ENCODE measurements at places on chromosomes 13 and 19.

- DNase-seq: no peak
Observed at GRCh38 chr13:25192936-25193335, 20.8 kb upstream of the AMER2 start.

- DNase-seq: no peak
Observed at GRCh38 chr13:46906405-46906804, 9.6 kb upstream of the HTR2A start.

GRCh38 chr13:31894931-31895330, 136.6 kb upstream of the FRY start:
- DNase-seq: no peak

DNA sequence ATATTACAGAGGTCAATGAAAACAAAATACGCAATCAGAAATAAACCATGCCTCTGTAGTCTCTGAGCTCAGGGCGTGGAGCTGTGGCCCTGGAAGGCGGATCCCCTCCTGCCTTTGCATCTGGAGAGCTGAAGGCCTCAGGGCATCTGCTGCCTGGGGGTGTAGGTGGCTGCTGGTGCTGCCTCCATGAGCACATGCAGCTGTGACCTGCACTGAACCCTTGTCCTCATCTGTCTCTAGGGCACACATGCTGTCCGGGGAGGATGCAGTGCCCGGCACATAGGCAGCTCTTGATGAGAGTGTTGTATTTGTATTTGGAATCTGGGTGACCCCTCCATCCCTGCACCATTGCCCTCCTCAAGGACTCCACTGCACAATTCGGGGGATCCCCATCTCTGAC, 185.7 kb downstream of the TEX29 start:
- no peak for DNase-seq

DNA sequence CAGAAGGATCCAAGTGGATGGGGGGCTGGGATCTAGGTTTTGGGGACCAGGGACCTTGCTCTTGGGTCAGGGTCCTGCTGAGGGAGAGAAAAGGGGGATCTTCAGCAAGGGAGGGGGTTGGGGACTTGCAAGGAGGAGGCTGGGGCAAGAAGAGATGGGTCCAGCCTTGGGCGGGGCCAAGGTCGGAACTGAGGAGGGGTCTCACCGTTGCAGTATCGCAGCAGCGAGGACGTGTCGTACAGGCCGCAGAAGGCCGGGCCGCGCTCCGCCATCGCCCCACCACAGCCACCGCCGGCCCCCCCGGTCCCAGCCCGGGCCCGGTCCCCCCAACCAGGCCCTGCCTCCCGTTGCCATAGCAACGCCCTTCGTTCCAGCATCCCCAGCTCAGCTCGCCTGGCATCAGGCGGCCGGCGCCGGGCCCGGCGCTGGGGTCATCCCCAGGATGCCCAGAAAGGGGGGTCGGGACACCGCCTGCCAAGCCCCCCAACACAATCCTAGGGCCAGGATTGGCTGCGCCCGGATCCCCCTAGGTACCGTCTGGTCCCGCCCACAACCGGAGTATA, 6.0 kb upstream of the EML2 start:
- DNase-seq: no peak

GRCh38 chr19:55467236-55468053, 2.9 kb upstream of the C19orf85 start:
- DNase-seq: no peak

DNA sequence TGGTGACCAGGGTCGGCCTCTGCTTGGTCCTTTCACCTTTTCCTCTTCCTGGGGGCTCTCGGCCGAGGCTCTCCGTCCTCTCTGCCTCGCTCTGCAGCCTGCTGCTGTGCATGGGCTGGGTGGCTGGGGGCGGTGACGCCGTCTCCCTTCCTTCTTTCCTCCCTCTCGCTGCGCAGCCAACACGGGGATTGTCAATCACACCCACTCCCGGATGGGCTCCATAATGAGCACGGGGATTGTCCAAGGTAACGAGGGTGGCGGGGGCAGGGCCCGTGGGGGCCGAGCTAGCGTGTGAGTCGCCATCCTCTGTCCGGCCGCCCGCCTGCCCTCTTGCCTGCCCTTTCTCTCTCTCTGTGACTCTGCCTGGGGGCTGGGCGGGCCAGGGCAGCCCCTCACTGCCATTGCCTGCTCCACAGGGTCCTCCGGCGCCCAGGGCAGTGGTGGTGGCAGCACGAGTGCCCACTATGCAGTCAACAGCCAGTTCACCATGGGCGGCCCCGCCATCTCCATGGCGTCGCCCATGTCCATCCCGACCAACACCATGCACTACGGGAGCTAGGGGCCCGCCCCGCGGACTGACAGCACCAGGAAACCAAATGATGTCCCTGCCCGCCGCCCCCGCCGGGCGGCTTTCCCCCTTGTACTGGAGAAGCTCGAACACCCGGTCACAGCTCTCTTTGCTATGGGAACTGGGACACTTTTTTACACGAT, 7.1 kb downstream of the YIPF2 start:
- no peak for DNase-seq

DNA sequence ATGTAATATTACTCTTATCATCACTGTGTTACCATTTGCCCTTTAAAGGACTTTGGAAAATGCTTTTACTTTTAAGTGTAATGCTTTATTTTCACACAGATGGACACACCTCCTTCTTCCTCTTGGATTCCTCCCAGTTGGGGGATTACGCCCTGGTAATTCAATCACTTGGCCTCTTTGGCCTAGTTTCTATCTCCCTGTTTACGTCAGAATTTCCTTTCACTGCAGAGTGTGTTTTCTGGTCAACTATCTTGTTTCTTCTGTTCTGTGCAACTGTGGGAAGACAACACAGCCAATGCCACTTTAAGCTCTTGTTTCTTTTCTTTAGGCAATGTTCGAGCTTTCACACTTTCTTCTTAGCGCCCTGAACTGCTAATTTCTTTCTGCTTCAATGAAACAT, 257.3 kb upstream of the MAB21L1 start:
- DNase-seq: no peak

DNA sequence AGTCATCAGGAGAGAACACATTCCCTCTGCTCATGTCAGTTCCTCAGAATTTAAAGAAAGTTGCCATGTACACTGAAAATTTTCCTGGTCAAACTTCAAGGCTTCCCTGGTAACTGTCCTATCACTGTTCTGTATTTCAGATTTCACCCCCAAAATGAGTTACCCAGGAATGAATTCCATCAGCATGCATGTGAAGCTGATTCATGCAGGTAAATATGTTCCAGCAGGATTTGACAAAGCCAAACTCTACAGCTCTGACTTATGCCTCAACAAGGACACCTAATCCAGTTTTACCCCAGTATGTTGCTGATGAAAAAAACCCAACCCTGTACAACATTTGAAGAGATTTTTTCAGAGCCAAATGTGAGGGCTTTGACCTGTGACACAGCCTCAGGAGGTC, 21.5 kb downstream of the LIG4 start:
- no peak for DNase-seq

DNA sequence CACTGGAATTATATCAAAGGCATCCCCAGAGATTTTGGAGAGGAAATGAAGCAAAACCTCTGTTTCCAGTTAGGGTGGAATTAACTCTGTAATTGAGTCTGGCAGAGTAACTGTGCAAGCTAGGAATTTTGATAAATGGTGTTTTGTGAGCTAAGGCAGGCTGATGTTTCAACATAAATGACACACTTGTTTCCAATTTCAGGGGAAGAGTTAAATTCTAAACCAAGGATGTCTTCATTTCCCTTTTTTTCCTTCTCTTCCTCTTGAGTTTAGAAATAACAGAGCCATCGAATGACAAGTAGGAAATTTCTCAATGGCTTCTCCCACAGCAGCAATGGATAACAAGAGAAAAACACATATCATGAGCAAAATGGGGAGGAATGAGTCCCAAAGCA, 131.2 kb downstream of the IRS2 start:
- DNase-seq: no peak
